Suppressor macrophage treated with lipopolysaccharide for 1 hour (primary cell): ENCODE measurements at places on chromosomes 3 and 15.

- DNase-seq, result peak; percentile 15
Measured at GRCh38 chr3:124492824-124493223, 237.4 kb upstream of the UMPS start.

GRCh38 chr3:67601919-67602608 is 52.3 kb downstream of the SUCLG2 start:
- no peak for DNase-seq

GRCh38 chr3:129564981-129565644 is 22.1 kb downstream of the H1-8 start:
- no peak for DNase-seq

- peak; percentile 15 for DNase-seq
Measured at GRCh38 chr3:155069729-155070128, 10.4 kb upstream of the MME start.

DNA sequence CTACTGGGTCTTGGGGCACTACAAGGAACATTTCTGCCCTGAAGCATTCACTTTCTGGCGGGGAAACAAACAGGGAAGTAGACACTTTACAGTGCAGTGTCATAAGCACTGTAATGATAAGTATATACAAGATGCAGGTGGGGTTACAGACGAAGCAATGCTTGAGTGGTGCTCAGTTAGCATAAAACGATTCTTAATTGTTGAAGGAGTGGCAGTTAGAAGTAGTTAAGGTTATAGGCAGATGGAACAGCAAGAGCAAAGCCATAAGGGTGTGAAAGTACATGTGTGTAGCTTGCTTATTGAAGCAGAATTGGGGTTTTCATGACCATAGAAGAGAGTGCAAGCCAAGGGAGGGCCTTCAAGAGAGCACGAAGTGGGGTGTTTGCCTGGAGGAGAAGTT is 46.2 kb downstream of the SLC25A26 start:
- DNase-seq, result no peak

- DNase-seq, result no peak
Measured at GRCh38 chr15:39602143-39602542, 21.3 kb downstream of the THBS1 start.
